ENCODE measurements at places on chromosomes 5 and 9.

GRCh38 chr5:74686962-74687751 is 2.1 kb downstream of the HEXB start:
- DNase-seq = no peak

GRCh38 chr5:154756009-154756867 is 1.1 kb downstream of the LARP1 start:
- DNase-seq = peak; percentile 60

DNA sequence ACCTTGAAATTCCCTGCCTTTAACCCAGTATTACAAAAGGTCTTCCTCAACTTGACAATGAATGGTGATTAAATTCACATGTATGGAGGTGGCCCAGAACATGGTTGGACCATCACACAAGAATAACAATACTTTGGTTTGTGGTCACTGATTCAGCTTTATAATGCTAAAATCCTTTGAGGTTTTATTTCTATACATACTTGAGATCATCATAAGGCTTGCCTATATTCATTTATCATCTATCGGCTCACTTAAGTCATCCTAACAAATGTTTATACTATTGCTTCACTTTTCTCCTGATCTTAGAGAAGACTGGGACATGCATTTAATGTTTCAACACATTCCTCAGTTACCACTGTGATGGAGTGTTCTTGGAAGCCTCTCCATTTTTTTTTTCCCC is 191.3 kb downstream of the DMAC1 start:
- DNase-seq = no peak

- no peak for DNase-seq
These were observed 29.3 kb upstream of the SPDL1 start for GRCh38 chr5:169554251-169554650.

DNA sequence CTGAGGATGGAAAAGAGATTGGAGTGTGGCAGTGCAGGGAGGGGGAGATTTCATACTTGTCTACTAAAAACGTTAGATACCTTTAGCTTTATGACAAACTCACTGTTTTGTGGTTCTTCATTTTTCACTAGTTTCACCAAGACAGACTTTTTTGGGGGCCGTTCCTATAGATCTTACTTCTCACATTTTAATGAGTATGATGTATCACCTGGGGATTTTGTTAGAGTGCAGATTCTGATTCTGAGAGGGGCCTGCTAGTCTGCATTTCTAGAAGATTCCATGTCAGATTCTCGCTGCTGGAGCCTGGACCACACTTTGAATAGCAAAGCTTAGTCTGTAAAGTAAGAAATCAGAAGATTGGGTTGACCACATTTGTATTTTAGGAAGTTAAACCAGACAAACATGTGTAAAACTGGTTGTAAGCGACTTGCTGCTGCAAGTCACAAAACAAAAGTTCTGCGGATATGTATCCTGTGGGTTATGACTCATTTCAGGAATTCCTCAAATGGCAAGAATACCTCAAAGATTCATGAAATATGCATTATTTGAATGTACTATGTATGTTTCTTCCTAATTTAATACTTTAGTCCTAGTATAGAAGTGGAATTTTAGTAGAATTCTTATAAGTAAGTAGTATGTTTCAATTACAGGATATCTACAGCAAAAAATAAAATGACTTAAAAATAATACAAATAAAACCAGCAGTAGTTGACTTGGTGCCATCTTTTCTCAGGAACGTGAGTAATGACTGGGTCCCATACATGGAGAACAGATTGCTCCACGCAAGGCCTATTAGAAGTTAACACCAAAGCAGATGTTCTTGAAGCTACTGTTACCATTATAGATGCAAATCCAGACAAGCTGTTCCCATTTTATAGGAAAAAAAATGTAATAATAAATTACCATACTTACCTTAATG is 27.8 kb downstream of the NFIL3 start:
- peak; percentile 79 for DNase-seq

- DNase-seq = peak; percentile 42
These were observed 281.9 kb downstream of the MARCHF11 start for GRCh38 chr5:15897656-15898055.

GRCh38 chr5:125210242-125210947 is 464.0 kb upstream of the ZNF608 start:
- DNase-seq = no peak

DNA sequence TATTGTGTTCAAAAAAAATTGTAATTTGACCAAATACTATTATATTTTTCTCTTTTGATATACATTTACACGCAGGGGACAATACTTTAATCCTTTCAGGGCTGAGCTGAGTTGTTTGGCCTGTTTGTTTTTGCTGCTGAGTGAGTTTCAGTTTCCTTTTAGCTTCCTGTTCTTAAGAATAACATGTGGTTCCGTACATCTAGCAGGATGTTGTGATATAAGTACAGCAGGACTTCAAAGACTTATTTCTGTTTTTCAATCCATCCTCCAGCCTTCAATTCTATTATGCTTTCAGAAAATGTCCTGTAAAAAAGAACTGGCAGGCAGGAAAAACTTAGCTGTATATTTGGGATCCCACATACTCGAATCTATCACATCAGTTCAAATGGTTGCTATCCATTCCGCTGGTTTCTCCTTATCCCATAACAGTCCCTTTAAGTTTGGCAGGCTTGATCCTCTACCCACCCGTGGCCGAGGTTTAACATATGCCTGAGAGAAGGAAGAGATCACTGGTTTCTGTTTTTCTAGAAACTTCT is 1037.3 kb upstream of the ACO1 start:
- DNase-seq = peak; percentile 64

GRCh38 chr5:14149672-14150274 is 6.6 kb downstream of the TRIO start:
- DNase-seq = no peak

DNA sequence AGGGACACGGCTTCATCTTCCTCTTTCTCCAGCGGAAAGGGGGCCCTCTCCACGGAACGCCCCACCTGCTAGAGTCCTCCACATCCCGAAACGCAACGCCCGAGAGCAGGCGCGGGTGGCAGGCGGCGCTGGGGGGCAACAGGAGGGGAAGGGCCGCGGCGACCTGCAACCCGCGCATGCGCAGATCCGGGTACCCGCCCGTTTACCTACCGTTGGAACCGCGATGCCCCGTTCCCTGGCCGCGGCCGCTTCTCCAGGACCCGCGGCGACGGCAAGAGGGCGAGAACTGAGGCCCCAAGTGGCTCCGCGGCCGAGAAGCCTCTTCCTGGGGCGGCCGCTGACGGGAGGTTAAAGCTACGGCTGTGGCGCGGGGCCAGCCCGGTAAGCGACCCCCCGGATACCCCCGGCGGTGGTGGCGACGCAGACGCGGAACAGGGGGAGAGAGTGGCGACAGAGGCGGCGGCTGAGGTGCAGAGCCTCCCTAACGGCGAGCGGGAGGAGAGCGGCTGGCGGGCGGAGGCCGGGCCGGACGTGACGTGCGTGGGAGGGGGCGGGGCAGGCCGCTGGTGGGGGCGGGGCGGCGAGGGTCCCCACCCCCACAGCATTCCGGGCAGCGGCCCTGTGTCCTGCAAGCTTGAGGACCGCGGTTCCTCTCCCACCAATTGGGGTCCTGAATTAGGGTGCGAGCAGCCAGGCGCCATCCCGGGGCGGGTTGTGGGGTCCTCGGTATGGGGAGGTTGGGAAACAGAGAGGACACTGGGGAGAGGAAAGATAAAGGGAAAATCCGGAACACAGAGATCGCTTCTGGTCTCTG is at the start of gene FAM13B:
Gene FAM13B, minus strand, starts transcription at position 508 of the 814 bp plus-strand sequence. CDS start 13,968 bp downstream, outside the sequence.
- peak; percentile 87 for DNase-seq

DNA sequence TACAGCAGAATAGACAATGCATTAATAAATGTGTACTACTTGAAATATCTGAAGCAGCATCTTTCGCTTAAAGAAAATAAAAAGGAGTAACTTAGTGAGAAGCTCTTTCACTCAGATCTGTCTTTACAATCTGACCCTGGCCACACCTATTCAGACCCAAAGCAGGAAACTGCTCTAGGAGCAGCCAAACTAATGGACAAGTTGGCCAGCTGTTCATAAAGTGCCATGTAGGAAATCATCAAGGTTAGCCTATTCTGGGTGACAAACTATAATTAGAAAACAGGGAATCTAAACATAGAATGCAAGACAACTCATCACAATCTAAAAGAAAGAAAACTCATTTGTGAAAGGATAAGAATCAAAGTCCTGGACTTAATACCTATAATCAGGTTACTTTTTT is 101.3 kb downstream of the AGTPBP1 start:
- DNase-seq = no peak

GRCh38 chr5:169805527-169805934 is 168.5 kb downstream of the DOCK2 start:
- no peak for DNase-seq

DNA sequence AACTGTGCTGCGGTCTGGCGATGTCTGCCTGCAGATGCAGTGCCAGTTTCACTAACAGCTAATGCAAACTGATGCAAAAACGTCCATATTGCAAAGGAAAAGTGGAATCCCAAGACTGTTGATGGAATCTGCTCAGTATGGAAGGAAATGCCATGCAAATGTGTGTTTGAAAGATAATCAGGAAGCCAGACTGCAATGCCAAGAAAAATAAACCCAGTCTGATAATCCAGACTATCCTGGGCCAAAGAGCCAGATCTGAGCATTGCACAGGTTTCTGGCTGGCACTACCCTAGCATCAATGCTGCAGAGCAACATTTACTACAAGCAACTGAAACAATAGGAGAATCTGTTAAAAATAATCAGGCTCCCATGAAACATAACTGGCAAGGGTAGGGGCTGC is 130.3 kb downstream of the FSTL4 start:
- no peak for DNase-seq

GRCh38 chr9:6655036-6655435 is 9.5 kb upstream of the GLDC start:
- DNase-seq = no peak

DNA sequence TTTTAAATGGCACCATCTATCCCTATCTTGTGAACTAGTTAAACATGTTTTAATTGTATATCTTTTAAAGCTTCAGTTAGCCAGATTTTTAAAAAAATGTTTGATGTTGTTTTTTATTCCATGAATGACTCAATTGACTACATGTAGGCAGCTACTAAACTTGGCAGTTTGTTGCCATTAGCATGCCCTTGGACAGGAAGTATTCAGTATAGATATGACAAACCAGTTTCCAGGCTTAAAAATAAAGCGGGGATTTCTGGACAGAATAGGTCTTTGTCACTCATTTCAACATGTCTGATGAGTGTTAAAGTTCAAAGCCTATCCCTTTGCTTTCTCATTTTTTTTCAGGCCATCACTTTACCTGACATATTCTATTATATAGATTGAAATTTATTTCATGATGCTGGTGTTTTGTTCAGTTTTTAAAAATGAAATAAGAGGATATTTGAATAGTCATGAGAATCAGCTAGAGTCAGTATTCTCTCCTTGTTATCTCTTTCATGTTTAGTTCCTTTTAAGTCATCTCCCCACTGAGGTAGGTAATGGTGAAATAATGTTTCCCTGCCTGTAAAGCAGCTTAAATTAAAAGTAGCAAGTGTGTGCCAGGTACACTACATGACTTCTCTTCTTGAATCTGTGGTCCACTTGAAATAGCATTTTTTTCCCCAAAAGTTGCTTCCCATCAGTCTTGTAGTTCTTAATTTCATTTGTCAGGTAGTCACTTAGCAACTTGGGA is 11.9 kb downstream of the TNFAIP8 start:
- DNase-seq = peak; percentile 36

DNA sequence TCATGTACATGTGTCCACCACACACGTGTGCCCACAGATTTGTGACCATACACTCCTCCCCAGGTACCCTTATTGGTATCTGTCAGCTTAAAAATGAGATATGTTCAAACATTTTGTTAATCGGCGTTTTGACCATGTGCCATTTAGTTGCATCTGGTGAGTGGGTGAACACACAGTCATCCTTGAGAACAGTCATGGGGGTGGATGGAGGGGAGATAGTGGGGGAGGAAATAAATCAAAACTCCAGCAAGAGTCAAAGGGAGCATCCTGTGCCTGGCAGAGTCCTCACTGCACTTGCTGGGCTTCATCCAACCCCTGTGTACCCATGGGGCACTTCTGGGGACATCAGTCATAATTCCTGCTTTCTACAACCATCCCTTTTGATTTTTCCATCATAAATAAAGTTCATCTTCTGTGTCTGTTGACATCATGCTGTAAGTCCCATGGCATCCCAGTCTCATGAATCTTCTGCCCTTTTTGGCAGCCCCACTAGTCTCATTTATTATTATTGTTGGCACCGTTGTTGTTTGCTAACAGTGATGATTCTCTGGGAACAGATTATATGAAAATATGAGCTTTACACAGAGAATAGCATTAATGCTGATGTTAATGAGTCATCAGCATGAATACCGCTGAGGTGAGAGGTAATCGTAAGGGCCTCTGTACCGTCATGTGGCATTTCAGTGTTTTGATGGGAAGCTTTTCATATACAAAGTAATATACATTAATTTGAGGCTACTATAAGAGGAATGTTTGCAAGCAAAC is 24.4 kb upstream of the CLK4 start:
- DNase-seq = peak; percentile 58

DNA sequence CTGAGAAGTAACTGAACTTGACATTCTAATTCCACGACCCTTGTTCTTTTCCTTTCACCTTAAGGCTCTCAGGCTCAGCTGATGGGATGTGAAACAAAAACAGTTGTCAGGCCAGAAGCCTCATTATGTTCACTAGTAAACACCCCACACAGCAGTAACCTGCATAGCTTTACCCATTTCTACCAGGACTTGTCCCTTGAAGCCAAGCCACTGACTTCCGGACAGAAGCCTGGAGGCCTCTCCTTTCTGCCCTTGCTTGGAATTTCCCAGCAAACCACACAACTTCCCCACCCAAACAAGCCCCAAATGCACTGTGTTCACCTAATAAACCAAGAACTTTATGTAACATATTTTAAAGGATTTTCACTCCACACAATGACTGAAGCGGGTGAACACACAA is 19.6 kb downstream of the PRUNE2 start:
- no peak for DNase-seq

Measured in adipocyte (in vitro differentiated cells).